ENCODE measurements at places on chromosomes 11 and 22. TPM values are rescaled to one million over a fixed set of nuclear protein-coding genes. Genes with fewer than 3 reads are reported as not detected.

GRCh38 chr11:64372021-64372420 is 13.1 kb downstream of the RPS6KA4 start:
- H3K4me3 ChIP-seq, result no peak overlapping the region
- peaks cover 8% of the 10 kb centered on the region for H3K4me1 ChIP-seq
- DNase-seq, result no peak

- H3K4me1 ChIP-seq, result no peaks in the 10 kb centered on the region
- no peaks in the 10 kb centered on the region for H3K27me3 ChIP-seq
- no peak for DNase-seq
- H3K4me3 ChIP-seq, result no peak overlapping the region
Measured at GRCh38 chr11:77580712-77581337, 8.9 kb upstream of the AQP11 start.

- no peaks in the 10 kb centered on the region for H3K36me3 ChIP-seq
- H3K27me3 ChIP-seq, result no peaks in the 10 kb centered on the region
- no peaks in the 10 kb centered on the region for H3K4me1 ChIP-seq
- DNase-seq, result peak; percentile 49
- H3K27ac ChIP-seq, result no peak overlapping the region
- H3K4me3 ChIP-seq, result no peak overlapping the region
Measured at GRCh38 chr22:47056776-47057470, 294.5 kb downstream of the TBC1D22A start.

OR52I1 gene
- not detected for total RNA-seq

ACTN3 gene
- total RNA-seq, result not detected
